D721Med (cell line): ENCODE measurements at places on chromosomes 11 and 22.

DNA sequence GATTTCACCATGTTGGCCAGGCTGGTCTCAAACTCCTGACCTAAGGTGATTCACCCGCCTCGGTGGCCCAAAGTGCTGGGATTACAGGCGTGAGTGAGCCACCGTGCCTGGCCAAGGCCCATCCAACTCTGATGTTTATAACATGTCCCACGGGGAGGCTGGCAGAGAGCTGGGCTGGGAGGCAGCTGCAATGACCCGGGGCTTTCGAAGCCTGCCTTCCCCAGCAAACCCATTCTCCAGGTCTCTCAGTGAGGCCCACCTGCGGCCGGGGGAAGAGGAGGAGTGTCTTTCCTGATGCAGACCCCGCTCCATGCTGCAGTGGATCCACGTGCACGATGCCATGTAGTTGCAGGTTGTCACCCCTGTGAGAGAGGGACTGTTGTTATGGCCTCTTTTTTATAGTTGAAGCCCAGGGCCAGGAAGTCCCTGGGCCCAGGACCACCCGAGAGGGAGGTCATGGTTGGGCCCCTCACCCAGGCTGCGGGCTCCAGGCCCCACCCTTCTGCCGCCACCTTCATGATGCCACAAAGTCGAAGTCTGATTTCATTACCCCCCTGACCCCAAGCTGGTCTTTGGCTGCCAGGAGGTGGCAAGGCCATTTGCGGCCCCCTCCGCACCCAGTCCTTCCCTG is 38.3 kb downstream of the KCNJ4 start:
- no peak for DNase-seq

DNA sequence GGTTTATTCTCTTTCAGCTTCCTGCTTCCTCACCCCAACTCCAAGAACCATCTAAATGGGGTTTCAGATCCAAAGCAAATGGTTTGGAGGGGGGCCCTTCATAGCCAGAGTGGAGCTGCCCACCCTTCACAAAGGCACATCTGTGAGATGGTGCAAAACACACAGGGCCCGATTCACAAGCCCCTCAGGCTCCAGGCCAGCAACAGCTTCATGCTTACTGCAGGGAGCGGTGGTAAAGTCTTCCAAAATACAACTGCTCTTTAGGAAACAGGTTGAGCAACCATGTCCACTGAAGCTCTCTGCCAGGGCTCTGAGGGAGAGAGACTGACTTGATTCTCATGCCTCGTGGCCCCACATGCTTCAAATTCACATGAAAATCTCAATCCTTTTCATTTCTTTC is 213.0 kb upstream of the NARS2 start:
- no peak for DNase-seq

DNA sequence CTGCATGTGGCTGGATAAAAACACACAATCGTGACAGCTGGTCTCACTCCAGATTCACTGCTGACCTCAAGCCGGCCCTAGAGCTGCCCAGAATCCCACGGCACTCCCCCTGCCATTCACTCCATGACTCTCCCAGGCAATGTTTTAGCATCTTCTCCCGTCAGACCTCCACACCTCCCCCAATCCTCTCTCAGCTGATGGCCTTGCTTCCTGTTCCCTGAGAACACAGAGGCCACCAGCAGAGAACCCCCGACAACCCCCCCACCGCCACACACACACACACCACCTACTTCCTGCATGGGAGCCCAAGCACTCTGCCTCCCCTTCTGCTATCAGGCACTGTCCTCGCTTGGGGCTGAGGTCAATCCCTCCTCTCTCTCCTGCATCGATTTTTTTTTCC is 9.3 kb downstream of the TNKS1BP1 start:
- DNase-seq: no peak

- no peak for DNase-seq
These were observed 129.5 kb downstream of the MICAL2 start for GRCh38 chr11:12239804-12240371.

DNA sequence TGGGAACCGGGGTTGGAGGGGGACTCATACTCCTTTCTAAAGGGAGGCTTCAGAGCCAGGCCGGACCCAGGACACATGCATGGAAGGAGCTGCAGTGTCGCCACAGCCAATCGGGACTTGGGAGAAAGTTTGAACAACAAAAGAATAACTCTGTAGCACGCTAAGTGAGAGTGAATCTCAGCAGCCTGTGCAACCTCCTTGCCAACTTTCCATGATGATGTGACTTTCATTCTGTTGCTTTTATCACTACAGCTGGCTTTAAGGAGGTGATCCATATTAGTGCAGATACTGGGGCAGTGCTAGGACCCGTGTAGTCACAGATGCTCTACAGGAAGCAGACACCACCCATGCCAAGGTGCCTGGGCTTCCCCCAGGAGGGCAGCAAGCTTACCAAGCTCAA is 157.3 kb downstream of the MPPED1 start:
- no peak for DNase-seq
